NCI-H1092 (cell line): ENCODE measurements at places on chromosomes 13 and 19.

DNA sequence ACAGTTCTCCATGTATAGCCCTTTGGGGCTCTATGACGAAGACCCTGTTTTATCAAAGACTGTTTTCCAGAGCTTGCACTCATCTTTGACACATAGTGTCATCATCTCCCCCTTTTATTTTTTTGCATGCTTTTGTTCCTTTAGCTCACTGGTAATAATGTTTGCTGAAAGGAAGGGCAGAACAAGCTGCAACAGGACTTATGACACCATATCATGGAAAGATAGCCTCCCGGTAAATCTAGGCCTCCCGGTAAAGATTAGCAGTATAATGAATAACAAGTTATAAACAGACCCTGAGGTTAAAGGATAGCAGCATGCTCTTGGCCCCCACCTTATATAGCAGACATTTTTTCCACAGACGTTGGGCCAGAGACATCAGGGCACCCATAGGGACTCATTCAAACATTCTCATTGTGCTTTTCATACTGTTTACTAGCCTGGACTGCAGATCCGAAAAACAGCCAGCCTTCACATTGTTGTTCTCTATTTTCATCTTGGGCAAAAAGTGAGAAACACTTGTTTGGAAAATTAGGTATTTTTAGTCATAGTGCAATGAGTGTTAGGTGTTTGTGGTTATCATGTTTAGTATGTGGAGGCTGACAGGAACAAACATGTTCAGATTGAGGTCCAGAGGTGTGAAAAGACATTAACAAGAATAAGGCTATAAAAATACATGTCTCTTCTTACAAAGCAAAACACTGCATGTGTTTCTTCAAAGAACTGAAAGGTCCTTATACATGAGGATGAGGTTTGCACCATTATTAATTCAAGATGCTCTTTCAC lies 136.9 kb upstream of the SPRY2 start:
- no peak for DNase-seq

- DNase-seq = no peak
Observed at GRCh38 chr13:95193509-95194230, 107.6 kb downstream of the ABCC4 start.

- no peak for DNase-seq
Observed at GRCh38 chr13:100604918-100605710, 16.5 kb upstream of the GGACT start.

- DNase-seq = no peak
Observed at GRCh38 chr19:54256250-54257115, 590 bp downstream of the LILRB5 start.

DNA sequence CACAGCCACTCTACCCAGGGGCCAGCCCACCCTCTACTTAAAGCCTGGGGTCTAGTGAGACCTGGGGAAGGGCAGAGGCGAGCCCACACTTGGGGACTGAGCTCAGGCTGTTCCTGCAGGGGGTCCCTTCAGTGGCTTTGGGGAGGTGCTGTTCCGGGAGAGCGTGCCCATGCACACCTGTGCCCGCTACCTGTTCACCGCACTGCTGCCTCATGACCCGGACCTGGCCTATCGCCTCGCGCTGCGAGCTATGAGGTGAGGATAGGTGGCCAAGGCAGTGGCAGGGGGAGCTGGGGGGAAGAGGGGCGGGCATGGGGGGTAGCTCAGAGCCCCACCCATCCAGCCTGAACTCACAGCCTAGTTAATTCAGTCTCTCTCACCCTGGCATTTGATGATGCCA lies 24.0 kb downstream of the ZSWIM4 start:
- DNase-seq = no peak

DNA sequence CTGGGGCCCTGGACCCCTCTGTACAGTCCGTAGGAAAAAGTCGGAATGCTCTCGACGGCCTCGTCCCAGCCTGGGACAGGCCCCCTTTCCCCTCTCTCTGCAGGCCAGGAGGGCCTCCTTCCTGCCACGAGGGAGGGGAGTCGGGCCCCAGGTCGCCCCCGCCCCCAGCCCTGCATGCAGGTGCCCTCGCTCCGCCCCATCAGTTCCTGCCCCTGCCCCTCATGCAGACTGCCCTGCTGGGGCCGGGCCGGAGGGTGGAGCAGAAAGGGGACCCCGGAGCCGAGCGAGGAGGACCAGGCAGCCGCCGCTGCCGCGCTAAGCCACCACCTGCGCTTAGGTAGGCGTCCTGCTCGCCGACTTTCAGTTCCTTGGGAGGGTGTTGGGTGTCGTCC lies 7.3 kb downstream of the LYL1 start:
- no peak for DNase-seq

- DNase-seq = no peak
Observed at GRCh38 chr19:14412996-14413692, 6.0 kb downstream of the DDX39A start.

GRCh38 chr13:76522083-76522755 lies 364.0 kb downstream of the KCTD12 start:
- DNase-seq = no peak

- no peak for DNase-seq
Observed at GRCh38 chr13:72963762-72964161, 95.0 kb upstream of the KLF5 start.

- no peak for DNase-seq
Observed at GRCh38 chr13:111068009-111068350, 47.1 kb upstream of the ARHGEF7 start.

DNA sequence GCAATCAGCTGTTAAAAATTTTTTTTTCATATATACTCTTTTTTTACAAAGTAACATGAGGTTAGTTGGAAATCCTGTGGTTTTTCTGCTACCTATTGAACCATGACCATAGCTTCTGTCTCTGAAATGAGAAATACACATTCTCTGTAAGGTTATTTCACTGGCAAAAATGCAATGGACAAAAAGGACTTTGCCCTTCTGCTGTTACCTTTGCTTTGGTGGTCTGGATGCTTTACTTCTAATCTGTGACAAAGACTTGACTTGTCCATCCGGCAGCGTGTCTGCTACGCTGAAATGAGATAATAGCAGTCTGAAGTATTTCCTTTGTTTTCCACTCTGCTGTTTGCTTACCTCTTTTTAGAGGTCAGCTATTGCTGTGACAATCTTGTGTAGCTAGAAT lies 412.8 kb downstream of the SLITRK6 start:
- DNase-seq = peak; percentile 9

GRCh38 chr19:17234911-17235299 lies 8.9 kb downstream of the OCEL1 start:
- DNase-seq = peak; percentile 35

GRCh38 chr13:98947925-98948324 lies 29.9 kb downstream of the DOCK9 start:
- no peak for DNase-seq

GRCh38 chr19:40433391-40434216 lies 7.8 kb upstream of the SERTAD1 start:
- peak; percentile 48 for DNase-seq

DNA sequence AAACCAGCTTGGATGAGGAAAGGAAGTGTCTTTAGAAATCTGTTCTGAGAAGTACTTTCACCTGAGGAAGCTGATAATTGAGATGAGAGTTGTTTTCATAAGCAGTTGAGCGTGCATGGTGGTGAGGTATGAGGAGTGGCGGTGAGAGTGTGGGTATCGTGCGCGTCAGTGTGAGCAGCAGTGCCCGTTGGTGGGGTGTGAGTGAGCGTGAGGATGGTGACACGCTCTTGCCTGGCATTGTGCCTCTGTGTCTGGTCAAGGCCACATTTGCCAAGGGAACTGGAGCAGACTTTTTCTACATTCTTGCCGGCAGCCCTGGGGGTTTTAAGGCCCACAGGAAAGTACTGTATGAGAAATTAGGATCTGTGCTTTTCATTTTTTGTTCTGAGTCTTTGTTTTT lies 36.5 kb upstream of the TEX29 start:
- no peak for DNase-seq

DNA sequence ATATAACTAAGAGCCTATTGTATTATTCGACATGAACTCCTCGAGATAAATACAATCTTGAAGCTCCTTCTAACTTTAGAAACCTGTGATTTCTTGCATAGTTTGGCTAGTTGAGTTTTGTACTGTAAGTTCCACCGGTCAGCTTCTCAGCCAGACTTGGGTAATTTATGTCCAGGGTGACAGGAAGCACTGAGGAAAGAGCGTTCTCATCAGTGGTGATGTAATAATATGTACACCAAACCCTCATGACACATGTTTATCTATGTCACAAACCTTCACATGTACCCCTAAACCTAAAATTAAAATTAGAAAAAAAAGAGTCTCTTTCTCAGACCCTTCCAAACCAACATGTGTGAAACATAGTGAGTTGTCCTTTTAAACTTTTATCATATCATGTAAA lies 205.7 kb downstream of the KCNRG start:
- no peak for DNase-seq

GRCh38 chr19:46719629-46720502 lies 3.0 kb upstream of the PRKD2 start:
- no peak for DNase-seq

DNA sequence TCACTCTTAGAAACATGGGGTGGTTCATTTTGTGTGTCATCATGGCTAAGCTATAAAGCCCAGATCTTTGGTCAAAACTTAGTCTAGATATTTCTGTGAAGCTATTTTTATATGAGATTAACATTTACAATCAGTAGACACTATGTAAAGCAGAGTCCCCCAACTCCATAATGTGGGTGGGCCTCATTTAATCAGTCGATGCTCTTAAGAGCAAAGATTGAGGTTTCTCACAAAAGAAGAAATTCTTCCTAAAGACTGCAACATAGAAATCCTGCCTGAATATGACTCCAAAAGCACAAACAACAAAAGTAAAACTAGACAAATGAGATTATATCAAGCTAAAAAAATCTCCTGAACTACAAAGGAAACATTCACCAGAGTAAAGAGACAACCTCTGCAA lies 642.2 kb downstream of the DIAPH3 start:
- DNase-seq = no peak

DNA sequence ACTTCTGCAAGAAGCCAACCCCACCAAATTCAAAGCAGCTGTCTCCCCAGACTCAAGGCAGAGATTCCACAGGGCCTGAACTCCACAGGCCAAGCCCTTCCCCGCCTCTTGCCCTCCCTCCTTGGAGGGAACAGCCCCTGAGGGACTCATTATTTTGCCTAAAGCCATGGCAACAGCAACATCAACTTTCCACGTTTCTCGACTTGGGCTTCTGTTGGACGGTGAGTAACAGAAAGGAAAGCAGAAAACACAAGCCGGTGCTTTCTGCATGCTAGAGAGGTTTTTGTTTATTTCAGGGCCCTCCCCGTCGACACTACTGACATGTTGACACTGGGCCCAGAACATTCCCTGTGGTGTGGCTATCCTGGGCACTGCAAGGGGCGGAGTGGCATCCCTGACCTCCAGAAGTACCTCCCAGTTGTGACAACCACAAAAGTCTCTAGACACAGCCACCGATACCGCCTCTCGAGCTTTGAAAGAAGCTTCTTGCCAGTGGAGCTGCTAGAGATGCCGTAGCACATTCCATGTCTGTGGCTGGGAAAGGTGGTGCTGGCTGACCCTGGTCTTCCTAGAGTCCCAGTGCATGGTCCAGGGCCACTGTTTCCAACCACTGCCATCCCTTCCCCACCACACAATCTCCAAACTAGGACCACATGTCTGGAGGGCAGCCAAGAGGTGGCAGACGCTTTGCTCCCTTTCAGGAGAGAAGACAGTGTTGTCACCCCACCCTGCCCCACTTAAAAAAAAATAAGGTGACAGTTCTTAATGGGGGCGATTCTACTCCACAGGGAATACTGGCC lies 12.8 kb downstream of the CAPS start:
- DNase-seq = no peak

DNA sequence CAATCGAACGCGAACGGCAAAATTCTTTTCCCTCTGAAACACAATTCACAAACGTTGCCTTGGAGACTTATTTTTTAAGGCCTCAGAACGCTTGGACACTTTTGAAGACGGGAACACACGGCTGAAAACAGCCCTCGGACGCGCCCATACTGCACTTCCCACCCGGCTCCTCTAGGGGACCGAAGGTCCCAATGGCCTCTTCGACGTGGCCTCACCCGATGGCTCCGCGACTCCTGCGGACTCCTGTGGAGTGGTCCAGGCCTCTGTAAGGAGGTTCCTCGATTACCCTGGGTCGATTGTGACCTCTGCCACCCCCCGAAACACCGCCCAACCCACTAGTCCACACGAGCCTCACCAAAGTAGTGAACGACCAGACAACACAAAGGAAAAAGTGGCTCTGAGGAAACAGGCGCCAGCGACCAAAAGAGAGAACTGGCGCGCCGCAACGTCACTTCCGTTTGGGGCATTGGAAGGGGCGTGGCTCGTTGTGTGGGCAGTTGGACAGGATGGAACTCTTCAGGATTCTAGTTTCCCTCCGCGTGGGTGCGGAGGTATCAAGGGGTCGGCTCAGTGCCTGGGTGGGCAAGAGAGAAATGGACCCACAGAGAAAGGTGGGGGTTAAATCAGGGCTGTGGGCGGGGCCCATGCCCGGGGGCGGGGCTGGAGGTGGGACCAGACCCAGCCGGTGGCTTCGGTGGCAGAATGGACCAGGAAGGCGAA lies at the start of gene ZNF560:
ZNF560 (minus strand) TSS at position 434 of the 720 bp plus-strand sequence. CDS start 23,303 bp downstream, outside the sequence.
- no peak for DNase-seq

GRCh38 chr19:5182751-5183150 lies 157.9 kb downstream of the PTPRS start:
- DNase-seq = no peak

DNA sequence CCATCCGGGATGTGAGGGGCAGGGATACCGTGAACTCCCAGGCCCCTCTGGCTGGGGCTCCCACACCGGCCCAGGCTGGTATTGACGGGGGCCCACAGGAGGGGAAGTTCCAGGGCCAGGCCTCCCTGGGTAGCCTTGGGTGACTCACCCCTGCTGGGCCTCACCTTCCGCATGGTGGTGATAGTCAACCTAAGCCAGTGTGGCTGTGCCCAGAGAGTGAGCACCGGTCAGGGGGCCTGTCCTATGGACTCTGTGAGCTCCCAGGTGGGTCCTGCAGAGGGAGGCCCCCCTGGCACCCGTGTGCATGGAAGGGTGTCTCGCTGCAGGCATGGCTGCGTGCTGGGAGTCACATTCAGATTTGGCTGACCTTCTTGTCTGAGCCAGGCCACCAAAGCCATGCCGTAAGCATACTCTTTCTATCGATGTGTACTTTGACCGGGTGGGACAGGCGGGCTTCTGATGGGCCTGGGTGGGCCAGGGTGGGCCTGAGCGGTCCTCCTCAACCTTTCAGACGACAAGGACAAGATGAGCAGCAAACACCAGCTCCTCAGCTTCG lies 27.6 kb downstream of the DHX34 start:
- no peak for DNase-seq

GRCh38 chr19:9354651-9355050 lies 8.2 kb upstream of the ZNF177 start:
- DNase-seq = no peak

DNA sequence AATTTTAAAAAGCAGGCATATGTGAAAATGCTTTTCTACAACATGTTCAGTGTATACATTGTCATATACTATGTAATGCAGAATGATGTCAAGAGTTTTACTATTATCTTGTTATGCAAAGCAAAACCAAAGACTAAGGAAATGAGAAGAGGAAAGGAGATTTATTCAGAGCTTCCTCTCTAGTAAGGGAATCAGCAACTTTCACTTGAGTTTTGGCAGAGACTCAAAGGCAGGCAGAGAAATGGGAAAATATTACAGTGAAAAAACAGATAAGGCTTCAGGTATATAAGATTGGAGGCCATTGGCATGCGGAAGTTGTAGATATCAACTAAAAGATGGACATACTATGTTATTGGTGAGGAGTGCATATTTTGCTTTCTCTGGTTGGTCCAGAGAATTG lies 512.0 kb upstream of the PCDH20 start:
- no peak for DNase-seq

- DNase-seq = no peak
Observed at GRCh38 chr13:33797622-33798021, 20.3 kb upstream of the RFC3 start.

GRCh38 chr13:92260363-92260762 lies 861.9 kb downstream of the GPC5 start:
- no peak for DNase-seq
